ENCODE measurements at places on chromosomes 11 and 22.

- DNase-seq, result no peak
Observed at GRCh38 chr11:73228268-73229134, 10.4 kb downstream of the P2RY2 start.

- DNase-seq, result no peak
Observed at GRCh38 chr11:15118431-15118830, 3.7 kb downstream of the INSC start.

DNA sequence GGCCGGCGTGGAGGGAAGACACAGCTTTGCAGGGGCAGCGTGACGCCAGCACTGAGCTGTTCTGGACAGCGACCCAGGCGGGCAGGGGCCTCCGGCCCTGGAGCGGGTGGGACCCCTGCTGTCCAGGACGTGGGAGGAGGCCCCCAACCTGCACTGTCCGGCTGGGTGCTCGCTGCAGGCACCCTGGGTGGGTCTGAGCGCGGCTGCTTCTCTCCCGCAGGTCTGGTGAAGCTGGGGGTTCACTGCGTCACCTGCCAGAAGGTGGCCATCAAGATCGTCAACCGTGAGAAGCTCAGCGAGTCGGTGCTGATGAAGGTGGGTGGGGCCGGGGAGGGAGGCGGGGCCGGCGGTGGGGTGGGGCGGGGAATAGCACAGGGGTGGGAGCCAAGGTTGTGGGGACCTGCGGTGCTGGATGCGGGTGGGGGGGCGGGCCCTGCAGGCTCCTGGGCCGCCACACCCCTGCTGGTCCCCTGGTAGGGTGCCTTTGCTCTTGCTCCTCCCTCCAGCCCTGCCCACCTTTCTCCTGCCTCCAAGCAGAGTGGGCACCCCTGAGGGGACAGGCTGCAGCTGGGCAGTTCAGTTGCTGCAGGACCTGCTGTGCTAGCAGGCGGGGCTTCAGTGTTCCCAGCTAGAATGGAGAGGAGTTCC, 46.2 kb downstream of the BRSK2 start:
- peak; percentile 79 for DNase-seq

DNA sequence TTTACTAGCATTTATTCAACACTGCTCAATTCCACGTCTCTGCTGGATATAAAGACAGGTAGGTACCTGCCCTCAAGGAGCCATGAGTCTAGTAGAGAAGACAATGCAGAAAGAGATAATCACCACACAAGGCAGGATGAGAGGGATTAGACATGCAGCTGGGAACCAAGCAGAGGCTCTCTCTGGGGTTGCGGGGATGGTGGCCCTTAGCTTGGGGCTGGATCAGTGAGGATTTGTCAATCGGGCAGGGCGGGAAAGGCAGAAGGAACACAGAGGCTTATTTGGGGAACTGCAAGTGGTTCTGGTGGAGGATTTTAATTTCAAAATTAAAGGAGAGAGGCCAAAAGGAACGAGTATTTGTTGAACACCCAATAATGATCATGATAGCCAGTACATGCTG, 8.5 kb upstream of the DMC1 start:
- no peak for DNase-seq

- no peak for DNase-seq
Observed at GRCh38 chr11:127223026-127223425, 222.5 kb upstream of the KIRREL3 start.

DNA sequence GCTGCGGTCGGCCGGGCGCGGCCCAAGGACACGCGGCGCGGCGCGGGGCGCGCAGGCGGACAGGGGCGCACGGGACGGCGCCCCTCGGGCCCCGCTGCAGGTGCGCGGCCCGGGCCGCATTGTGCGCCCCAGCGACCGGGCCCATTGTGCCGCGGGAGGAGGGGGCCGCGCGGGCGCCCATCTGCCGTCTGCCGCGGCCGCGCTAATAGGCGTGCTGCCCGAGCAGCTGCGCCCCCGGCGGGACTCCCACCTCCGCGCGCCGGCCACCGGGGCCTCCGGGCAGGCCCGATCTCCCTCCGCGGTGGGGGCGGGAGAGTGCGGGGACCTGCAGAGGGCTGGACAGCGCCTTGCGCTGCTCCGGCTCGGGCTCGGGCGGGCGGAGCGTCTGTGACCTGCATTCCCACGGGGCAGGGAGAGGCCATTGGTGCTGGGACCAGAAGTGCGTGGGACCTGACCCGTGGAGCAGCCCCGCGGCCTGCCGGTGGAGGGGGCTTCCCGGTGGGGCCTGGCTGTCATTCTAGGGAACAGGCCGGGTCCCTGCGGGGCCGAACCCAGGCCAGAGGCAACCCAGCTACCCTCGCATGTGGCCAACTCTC, 933 bp downstream of the BRSK2 start:
- DNase-seq, result no peak

GRCh38 chr22:27456696-27457503, 344.7 kb downstream of the MN1 start:
- peak; percentile 53 for DNase-seq

DNA sequence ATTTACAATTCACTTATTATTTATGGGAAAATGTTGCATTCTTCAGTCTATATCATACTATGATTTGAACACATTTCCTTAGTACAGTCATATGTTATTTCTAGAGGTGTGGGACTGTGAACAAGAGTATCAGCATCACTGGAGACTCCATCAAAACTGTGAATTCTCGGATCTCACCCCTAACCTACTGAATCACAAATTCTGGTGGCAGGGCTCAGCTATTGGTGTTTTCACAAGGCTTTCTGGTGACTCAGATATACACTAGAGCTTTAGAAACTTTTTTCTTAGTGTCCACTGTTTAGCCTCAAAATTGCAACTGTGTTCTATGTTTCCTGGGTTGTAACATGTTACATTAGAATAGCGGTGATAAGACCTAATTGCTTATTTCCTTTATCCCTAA, 352.9 kb upstream of the DDI1 start:
- DNase-seq, result no peak

GRCh38 chr22:35377735-35378134, 3.2 kb upstream of the HMOX1 start:
- DNase-seq, result no peak

GRCh38 chr11:10351435-10351764, 46.5 kb downstream of the ADM start:
- DNase-seq, result no peak

DNA sequence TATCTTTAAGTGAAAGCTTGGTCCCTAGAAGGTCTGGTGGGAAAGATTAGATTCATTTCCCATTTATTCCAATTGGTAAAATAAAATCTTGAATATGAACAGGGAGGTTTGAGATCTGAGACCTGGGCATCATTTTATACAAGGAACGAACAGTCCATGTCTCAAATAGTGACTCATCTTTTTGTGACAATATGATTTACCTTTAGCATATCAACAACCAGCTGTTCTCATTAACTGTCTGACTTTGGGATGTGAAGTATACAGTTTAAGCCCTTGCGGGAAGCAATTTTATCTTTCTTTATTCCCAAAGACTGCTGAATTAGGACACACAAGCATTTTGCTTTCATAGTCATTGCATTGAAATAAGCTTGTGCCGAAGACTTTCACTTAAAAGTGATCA, 691.6 kb downstream of the ETS1 start:
- no peak for DNase-seq

- DNase-seq, result no peak
Observed at GRCh38 chr11:73965764-73966121, 14.9 kb downstream of the DNAJB13 start.

DNA sequence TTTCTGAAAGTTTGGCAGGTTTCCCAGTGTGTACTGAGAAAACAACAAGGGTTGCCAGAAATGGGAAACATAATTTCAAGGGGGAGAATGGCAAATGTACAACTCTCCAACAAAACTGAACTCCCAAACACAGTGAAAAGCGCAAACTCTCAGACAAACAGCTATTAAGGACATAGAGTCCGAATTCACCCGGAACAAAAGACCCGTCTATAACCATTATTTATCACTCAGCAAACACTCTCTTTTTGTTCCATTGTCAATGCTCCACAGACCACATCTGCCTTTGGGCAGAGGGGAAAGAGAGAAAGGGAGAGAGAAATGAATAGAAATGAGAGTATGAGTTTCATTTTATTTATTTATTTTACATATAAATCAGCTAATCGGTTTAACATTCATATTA, 21.7 kb downstream of the KIRREL3 start:
- DNase-seq, result no peak

- no peak for DNase-seq
Observed at GRCh38 chr11:74611369-74611861, 19.0 kb downstream of the POLD3 start.

DNA sequence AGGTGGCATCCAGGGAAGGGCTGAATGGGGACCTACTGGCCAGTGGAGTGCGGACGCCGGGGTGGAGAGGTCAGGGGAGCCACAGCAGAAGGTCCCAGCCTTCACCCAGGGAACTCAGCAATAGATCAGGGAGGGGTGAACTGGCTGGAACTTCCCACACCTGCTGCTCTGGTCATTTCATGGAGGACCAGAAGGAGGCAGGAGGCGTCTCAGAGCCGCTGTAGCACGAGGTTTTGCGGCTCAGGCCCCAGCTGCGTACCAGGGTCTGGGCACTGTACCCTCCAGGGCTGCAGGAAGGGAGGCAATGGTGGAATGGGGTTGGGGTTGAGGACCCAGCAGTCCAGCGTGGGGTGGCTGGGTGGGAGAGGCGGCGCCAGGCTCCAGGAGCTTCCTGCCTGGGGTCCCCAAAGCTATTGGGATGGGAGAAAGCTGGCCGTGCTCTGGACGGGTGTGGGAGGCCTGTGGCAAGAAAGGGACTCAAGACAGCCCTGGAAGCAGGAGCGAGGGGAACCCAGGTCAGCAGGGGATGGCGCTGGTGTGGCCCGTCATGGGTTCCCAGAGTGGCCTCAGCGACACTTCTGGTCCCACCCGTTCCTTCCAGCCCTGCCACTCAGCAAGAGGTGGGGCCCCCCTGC, 20.2 kb upstream of the BRSK2 start:
- DNase-seq, result no peak

GRCh38 chr11:43517518-43517917, 158.8 kb downstream of the TTC17 start:
- peak; percentile 30 for DNase-seq

DNA sequence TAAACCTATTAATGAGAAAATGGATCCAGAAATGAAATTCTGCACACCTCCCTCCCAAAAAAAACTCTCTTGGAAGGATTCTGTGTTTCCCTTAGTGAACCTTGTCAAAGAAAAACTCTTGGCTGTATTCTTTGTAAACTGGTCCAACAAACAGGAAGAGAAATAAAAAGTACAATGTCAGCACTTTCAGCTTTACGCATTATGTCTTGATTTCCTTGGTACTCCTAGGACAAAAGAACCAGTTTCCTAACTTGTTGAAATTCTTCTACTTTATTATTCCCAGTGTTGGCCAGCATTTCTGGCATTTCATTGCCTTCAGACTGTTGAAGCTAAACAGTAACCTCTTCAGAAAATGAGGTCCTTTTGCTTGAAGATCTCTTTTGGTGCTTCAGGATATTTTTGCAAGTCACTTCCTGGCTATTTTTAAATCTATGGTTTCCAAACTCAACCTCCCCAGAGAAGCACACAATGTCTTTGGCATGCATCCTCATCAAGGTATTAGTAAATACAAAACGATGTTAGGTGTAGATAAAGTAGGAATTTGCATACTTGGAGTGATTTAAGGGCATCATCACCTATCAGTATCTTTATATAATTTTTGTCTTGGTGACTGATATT, 342.7 kb downstream of the AASDHPPT start:
- DNase-seq, result no peak

DNA sequence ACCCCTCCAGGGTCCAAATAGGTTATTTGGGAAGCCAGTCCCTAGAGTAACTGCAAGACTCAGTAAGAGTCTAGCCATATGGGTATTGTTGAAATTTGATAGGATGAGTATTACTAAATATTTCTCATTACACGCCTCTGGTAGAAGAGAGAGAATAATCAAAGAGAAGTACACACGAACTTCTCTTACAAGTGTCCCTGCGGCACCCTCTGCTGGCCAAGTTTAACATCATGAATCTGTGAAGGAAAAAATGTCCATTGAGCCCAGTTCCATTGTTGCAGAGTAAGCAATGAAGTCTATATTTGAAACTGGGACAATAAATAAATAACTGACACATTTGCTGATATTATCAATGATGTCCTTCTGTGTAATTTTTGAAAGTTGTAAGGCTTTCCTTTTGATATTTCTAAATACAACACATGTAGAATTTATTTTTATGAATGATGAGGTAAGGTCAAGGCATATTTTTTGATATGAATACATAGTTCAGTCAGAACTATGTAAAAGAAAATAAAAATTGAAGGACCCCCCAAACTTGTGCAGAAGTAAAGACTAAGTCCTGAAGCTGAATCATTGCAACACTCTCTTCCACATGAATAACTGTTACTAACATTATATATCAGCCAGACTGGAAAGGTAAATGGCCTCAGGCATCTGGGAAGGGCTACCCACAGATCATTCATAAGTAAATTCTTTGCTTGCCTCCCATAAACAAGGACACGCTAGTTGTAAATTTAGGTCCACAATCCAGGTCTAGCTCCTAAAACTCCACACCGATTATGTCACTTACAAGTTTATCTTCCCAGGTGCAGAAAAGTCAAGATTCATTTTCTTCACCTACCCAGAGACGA, 10.0 kb downstream of the OR51L1 start:
- DNase-seq, result peak; percentile 8

DNA sequence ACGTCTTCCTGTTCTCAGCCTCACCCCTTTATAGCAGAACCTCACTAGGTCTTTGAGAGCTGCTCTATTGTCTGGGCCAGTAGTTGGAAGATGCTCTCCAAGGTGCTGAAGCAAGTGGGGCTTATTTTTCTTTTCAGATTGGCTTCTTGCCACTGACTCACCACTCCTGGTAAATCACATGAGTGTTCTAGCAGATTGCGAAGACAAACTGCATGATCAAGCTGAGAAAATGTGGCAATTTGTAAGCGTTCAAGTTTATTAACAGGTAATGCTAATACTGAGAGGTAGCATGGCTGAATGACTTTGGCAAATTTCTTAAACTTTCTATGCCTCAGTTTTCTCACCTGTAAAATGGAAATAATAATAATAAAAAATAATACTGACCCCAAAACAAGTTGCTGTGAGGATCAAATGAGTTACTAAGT, 59.2 kb downstream of the CACNG2 start:
- peak; percentile 29 for DNase-seq

DNA sequence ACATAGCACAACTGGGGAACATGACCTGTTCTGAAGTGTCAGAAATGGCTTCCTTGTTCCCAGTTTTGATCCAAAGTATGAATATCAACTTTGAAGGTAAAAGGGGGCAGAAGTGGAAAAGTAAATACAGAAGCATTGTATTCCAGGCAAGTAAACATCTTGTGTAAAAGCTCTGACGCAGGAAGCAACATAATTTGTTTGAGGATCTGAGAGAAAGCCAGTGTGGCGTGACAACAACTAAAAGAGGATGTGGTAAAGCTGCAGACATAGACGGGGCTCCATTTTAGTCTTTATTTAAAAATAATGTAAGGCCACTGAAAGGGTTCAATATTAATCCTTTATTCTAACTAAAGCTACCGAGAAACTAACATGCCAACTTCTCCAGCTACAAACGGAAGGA, 310.2 kb downstream of the DLG2 start:
- no peak for DNase-seq

Data from H54 (cell line).